Placental epithelial cell (primary cell): ENCODE measurements at places on chromosomes 2 and 18. TPM values are rescaled to one million over a fixed set of nuclear protein-coding genes. Genes with fewer than 3 reads are reported as not detected.

ADRA2B gene
- total RNA-seq = 0.22 and 0.39 TPM in 2 replicates

INPP4A gene
- total RNA-seq = 13.9 and 16.1 TPM in 2 replicates

ALPP gene
- 3.9 and 19.2 TPM in 2 replicates for total RNA-seq

SATB2 gene
- total RNA-seq = 0.22 and 1.2 TPM in 2 replicates

SF3B1 gene
- 272 and 273 TPM in 2 replicates for total RNA-seq

COL4A3 gene
- total RNA-seq = 0.39 and 0.43 TPM in 2 replicates

RTN4 gene
- 181 and 202 TPM in 2 replicates for total RNA-seq

CHRND gene
- not detected in 2 replicates for total RNA-seq

NYAP2 gene
- not detected in 2 replicates for total RNA-seq
